ENCODE measurements at places on chromosomes 2 and 18. TPM values are rescaled to one million over a fixed set of nuclear protein-coding genes. Genes with fewer than 3 reads are reported as not detected.

GPR17 gene
- total RNA-seq: 0.17 TPM

- peaks cover 29% of the 10 kb centered on the region for H3K4me1 ChIP-seq
- DNase-seq: no peak
- H3K36me3 ChIP-seq: peaks cover 28% of the 10 kb centered on the region
- H3K27ac ChIP-seq: no peak overlapping the region
- H3K4me3 ChIP-seq: no peak overlapping the region
- no peaks in the 10 kb centered on the region for H3K27me3 ChIP-seq
These were observed 13.9 kb downstream of the ARPC2 start for GRCh38 chr2:218230882-218231281.

DNA sequence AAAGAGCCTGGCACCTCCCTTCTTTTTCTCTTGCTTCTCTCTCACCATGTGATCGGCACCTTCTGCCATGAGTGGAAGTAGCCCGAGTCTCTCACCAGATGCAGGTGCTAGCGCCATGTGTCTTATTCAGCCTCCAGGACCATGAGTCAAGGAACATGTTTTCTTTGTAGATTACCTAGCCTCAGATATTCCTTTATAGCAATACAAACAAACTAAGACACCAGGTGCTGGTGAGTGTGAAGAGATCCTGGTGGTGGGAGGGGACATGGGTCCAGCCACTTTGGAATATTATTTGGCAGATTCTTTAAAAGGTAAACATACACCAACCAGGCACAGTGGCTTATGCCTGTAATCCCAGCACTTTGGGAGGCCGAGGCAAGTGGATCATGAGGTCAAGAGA lies 5.9 kb upstream of the USP40 start:
- no peak for DNase-seq
- H3K4me1 ChIP-seq: no peaks in the 10 kb centered on the region
- no peaks in the 10 kb centered on the region for H3K27me3 ChIP-seq
- no peaks in the 10 kb centered on the region for H3K36me3 ChIP-seq
- no peak overlapping the region for H3K27ac ChIP-seq

- no peak for DNase-seq
- no peaks in the 10 kb centered on the region for H3K36me3 ChIP-seq
These were observed 107.9 kb downstream of the CCDC85A start for GRCh38 chr2:56291711-56292110.

RETREG2 gene
- 85.1 TPM for total RNA-seq

GRCh38 chr18:59024829-59025228 lies 114.9 kb upstream of the SEC11C start:
- no peaks in the 10 kb centered on the region for H3K36me3 ChIP-seq
- H3K4me3 ChIP-seq: no peak overlapping the region
- no peaks in the 10 kb centered on the region for H3K4me1 ChIP-seq
- peak overlapping the region; percentile 50 for H3K27ac ChIP-seq

DNA sequence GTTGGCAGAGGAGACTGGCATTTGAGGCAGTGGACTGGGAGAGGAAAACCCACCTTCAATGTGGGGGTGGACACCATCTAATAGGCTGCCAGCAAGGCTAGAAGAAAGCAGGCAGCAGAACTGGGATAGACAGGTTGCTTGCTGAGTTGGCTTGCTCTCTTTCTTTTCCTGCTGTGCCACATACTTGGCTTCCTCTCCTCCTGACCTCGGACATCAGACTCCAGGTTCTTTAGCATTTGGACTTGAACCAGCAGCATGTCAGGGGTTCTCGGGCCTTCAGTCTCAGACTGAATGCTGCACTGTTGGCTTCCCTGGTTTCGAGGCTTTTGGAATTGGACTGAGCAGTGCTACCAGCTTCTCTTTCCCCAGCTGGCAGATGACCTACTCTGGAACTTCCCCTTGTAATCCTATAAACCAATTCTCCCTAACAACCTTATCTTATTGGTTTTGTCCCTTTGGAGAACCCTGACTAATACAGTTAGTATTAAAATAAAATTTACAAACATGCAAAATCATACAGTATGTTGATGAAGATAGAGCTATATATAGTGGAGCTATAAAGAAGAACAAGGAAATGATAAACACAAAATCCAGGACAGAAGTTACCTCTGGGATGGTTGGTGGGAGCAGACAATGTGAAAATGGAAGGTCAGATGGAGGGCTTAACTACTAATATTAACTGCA lies 15.9 kb downstream of the DSEL start:
- no peak overlapping the region for H3K4me3 ChIP-seq
- no peaks in the 10 kb centered on the region for H3K36me3 ChIP-seq
- no peak overlapping the region for H3K27ac ChIP-seq
- DNase-seq: no peak
